ENCODE measurements at places on chromosomes 6 and 20.

DNA sequence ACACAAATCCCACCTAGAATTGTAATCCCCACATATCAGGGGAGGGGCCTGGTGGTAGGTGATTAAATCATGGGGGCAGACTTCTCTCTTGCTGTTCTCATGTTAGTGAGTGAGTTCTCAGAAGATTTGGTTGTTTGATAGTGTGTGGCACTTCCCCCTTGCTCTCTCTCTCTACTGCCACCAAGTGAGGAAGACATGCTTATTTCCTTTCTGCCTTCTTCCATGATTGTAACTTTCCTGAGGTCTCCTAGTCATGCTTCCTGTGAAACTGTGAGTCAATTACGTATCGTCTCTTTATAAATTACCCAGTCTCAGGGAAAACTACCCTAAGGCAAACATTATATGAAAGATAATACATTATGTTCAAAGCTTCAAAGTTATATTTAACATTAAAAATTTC, 1297.5 kb upstream of the CITED2 start:
- peak; percentile 1 for DNase-seq

GRCh38 chr20:32507998-32508774, 76.9 kb downstream of the NOL4L start:
- DNase-seq, result no peak

DNA sequence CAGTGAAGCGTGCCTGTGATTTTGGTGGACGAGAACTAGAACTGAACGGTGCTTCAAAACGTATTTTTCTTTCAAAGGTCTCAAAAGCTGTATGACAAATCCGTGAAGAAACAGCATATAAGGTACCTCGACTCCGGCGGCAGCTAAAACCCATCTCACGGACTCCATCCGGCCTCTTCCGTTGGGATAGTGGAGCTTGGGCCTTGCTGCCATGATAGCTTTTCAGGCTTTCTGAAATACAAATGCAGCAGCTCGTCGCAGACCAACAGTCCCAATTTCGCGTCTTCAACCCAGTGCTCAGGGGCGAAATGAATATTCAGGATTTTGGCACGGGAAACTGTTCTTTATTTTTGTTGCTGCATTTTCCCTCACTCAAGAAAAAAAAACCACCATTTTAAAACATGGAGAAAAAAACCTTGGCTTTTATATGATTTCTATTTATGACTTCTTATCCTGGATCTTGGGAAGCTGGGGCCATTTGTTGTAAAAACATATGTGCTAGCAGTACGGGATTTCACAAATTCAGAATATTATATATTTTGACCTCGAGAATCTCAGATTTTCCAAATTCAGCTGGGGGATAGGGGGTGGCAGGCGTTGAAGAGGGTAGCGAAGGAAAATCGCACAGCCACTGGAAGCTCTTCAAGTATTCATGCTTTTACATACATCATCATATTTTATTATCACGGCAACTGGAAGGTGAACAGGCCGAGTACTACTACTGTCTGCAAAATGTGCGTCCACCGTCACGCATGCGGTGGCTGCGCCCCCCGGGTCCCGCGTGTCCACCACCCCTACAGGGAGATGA, 849 bp downstream of the GSTA4 start:
- DNase-seq, result no peak

DNA sequence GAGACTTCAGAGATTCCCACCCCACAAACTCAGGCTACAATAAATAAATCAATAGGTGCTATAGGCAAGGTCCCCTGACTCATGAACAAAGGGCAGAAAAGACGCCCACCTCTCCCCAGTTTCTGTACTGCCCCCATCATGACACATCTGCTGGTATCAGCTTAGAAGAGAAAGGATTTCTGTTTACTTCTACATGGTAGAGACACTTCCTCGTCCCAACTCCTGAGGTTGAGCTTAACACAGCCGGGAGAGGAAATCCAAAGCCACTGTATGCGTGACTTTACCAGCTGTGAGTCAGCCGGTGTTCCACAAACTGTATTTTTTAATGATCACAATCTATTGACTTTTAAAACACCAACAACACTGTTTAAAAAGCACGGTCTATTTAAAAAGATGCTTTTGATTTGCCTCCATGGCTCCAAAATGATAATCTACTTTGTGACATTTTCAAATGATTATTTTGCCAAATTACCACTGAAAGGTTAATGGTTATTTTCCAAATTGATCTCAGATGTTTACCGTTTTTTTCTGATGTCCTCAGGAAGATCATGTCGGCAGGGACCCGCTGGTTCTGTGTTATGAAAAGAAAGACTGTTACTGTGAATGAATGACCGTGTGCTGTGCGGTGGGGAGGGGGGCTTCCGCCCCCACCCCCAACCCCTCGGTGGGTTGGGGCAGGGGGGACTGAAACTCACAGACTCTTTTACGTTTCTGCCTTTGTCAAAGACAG, 72.5 kb downstream of the ATP9A start:
- DNase-seq, result no peak

DNA sequence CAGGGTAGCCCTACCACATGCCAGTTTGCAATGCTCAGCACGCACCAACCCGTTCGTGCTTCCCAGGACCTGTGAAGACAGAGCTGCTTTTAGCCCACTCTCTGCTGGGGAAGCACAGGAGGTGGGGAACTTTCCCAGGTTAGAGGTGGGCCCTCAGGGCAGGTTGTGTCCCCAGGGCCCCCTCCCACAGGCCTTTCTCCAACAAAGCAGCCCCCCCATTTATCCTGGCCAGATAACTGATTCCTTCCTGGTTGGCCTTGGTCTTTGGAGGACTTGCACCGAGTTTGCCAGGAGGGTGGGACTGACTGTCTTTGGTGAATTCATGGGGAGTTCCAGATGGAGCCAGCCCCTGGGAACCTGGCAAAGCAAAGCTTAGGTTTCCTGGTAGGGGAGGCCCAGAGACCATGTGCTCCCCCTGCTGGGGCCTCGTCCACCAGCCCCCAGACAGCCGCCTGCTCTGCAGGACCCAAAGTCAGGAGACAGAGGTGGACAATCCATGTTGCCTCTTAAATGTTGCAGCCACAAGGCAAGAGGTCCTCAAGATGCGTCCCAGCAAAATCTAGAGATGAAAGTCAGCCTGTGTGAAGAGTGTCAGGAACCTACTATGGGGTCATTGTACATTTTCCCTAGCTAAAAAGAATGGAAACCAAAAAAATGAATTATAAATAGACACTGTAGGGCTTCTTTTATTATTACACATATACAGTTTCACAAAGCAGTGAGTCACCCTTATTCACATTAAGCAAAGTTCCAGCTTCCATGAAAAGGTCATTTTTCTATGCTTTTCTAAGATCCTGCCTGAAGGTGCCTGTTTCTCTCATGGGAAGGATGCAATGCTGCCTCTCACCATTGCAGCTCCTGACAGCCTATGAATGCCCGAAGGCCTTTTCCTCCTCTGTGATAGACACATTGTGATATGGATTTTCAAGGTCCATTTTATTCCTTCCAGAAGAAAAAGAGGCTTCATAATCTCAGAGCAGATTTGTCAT, 497.8 kb downstream of the PREX1 start:
- no peak for DNase-seq

GRCh38 chr6:30870546-30870945, 13.8 kb upstream of the DDR1 start:
- DNase-seq, result no peak

- DNase-seq, result no peak
Measured at GRCh38 chr20:23166563-23166962, 80.4 kb upstream of the CD93 start.

GRCh38 chr20:46606817-46607190, 44.5 kb downstream of the SLC13A3 start:
- DNase-seq, result no peak

GRCh38 chr6:110858016-110858415, 16.6 kb upstream of the AMD1 start:
- DNase-seq, result no peak

DNA sequence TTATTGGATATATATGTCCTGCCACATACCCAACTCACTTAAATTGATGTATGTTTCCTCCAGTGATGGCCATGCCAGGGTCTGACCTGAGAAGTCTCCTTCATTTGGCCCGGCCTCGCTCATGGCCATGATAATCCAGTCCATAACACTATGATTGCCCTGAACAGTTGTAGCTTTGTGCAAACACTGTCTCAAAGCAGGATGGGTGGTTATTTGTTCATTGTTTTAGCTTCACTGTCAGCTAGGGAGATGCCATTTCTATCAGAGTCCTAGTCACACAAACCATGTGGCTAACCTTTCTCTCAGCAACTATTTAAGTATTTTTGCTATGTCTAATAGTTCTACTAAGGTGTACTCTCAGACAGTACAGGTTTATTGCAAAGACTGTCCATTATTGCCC, 47.6 kb upstream of the ZNF337 start:
- DNase-seq, result no peak

GRCh38 chr20:29409833-29410805, 1847.3 kb upstream of the DEFB115 start:
- DNase-seq, result no peak

- no peak for DNase-seq
Measured at GRCh38 chr20:22801528-22801927, 217.2 kb upstream of the FOXA2 start.

GRCh38 chr6:18177286-18177965, 22.2 kb downstream of the KDM1B start:
- no peak for DNase-seq

DNA sequence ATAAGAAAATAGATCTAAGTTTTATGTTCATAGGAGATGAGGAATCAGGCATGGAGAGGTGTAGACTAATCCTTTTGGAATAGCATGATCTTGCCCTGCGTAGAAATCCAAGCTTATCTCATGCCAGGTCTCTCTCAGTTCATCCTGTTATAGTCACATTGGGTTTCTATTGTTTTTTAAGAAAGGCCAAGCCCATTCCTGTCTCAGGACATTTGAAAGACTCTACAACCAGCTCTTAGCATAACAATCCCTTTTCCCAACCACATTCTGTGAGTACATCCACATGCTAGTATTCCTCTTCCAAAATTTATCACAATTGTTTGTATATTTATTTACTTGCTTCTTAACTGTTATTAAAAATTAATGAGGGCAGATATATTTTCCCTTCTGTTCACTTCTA, 130.3 kb downstream of the MMUT start:
- no peak for DNase-seq

- peak; percentile 3 for DNase-seq
Measured at GRCh38 chr6:162798546-162799266, 70.9 kb downstream of the PACRG start.

GRCh38 chr6:91094806-91095475, 508.1 kb upstream of the MAP3K7 start:
- no peak for DNase-seq

- no peak for DNase-seq
Measured at GRCh38 chr6:132491303-132491702, 21.6 kb downstream of the STX7 start.

DNA sequence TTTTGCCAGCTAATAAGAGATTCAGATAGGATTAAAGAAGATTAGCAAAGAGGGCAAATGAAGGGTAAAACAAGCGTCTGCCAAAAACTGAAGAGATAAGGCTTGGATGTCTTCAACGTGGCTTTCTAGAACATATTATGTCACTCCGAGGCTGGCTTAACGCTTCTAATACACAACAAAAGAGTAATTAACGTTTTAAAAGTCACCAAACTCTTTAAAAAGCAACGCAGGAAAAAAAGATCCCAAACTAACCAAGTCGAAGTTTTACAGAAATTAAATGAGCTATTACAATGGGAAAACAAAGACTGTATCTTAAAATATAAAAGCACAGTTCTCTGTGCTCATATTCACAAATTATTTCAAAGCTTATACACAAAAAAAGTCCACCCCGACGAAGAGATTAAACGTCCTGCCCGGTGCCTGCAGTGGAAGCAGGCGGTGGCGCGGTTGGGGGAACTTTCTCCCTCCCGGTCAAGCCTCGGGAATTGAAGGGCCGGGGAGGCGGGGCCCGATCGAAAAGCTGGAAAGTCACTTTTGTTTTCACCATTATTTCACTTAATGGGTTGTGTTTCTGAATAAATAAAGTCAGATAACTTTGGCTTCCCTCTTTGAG, 1.2 kb downstream of the MAK start:
- no peak for DNase-seq

DNA sequence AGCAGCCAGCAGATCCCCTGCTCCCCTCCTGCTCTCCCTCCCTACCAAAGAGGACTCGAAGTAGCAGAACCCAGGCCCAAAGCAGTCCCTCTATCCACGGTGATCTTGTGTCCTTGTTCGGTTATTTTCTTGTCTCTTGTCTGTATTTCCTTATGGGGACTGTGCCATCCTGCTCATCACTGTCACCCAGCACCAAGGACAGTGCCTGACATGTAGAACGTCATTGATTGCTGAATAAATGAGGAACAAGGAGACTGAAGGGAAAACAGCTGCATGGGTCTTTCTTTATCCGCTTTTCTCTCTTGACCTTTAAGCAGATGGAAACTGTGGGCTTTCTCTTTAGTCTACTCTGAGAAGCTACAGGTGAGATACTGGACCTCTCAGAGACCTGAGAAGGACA, 29.4 kb upstream of the ZNF831 start:
- DNase-seq, result no peak

GRCh38 chr6:1709234-1709641, 99.5 kb downstream of the FOXC1 start:
- DNase-seq, result no peak

DNA sequence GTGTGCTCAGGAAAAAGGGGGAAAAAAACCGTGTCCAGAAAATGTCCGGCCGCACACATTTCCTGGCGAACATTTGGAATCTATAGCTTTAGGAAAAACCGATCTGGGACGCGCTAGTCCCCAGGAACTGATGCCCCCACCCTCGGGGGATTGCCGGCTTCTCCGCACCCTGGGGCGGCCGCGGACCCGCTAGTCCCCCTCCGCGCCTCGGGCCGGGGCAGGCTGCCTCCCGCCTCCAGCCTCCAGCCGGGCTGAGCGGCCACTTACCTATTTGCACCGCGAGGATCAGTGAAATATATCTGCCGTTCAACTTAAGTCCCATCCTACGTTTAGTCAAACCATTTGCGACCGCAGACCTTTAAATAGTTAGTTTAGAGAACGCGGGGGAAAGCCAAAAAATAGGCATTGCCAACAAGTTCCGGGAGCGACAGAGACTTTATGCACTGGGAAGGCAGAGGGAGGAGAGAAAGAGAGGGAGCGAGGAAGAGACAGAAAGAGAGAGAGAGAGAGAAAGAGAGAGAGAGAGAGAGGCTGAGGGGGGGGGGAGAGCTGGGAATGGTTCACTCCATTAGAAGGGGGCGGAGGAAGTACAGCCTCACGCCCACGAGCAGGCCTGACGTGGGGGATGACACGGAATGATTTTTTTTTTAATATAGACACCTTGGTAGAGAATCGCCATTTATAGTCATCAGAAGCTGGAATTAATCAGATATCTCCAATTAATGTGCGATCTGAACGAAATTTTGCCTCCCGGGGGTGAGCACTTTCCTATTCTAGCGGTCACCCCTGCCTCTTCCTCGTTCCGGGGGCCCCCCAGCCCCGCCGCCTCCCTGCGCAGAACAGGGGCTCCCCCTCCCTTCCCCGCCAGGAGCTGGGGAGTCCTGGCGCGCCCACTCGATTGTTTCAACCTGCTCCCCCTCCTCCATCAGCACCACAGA, at the start of gene NRN1:
Gene NRN1, minus strand, starts transcription at position 498 of the 938 bp plus-strand sequence. Its CDS starts 176 bp downstream, at position 322.
- DNase-seq, result no peak

- DNase-seq, result peak; percentile 75
Measured at GRCh38 chr6:33112148-33112547, 36.4 kb downstream of the HLA-DPB1 start.

- DNase-seq, result no peak
Measured at GRCh38 chr6:79694623-79695343, 63.7 kb downstream of the SH3BGRL2 start.

All from CD4-positive, alpha-beta T cell treated with Interleukin-10 for 1 hour (primary cell).